A549 treated with Hydrocortisone at 1 μM for 4 hours (cell line): ENCODE measurements at places on chromosomes 16 and 17. TPM values are rescaled to one million over a fixed set of nuclear protein-coding genes. Genes with fewer than 3 reads are reported as not detected.

The CRYBA1 gene
- not detected in 5 replicates for total RNA-seq

The NPIPA8 gene
- 0.53 to 1.0 TPM (median 0.84 TPM) in 5 replicates for total RNA-seq

The MMP28 gene
- 5.2 to 8.2 TPM (median 6.7 TPM) in 5 replicates for total RNA-seq

The KRTAP4-11 gene
- total RNA-seq: not detected in 5 replicates

The CYGB gene
- 0.68 to 1.6 TPM (median 0.87 TPM) in 5 replicates for total RNA-seq

The KRTAP4-6 gene
- not detected in 5 replicates for total RNA-seq

The PLA2G10 gene
- total RNA-seq: 0.28 to 0.63 TPM (median 0.52 TPM) in 5 replicates

The HYDIN gene
- total RNA-seq: 0.28 to 0.56 TPM (median 0.48 TPM) in 5 replicates

The MYH2 gene
- not detected in 5 replicates for total RNA-seq

The PARD6A gene
- 1.5 to 2.4 TPM (median 2.2 TPM) in 5 replicates for total RNA-seq

The ITGAD gene
- total RNA-seq: 0.02 to 0.06 TPM (median 0.05 TPM) in 3 of 5 replicates, not detected in the others

The TBC1D28 gene
- total RNA-seq: not detected in 5 replicates

The BANP gene
- 13.0 to 17.5 TPM (median 15.1 TPM) in 5 replicates for total RNA-seq

The NUPR1 gene
- 8.6 to 24.3 TPM (median 16.1 TPM) in 5 replicates for total RNA-seq

The C16orf86 gene
- total RNA-seq: 0.05 to 0.13 TPM in 2 of 5 replicates, not detected in the others

The CES3 gene
- total RNA-seq: 2.0 to 2.5 TPM (median 2.5 TPM) in 5 replicates

The LRRC46 gene
- total RNA-seq: 3.1 to 3.9 TPM (median 3.3 TPM) in 5 replicates

The CDK12 gene
- total RNA-seq: 28.8 to 39.4 TPM (median 35.1 TPM) in 5 replicates

The NPIPB9 gene
- 1.1 to 2.0 TPM (median 1.7 TPM) in 5 replicates for total RNA-seq

The RNF227 gene
- total RNA-seq: 1.00 to 3.4 TPM (median 1.4 TPM) in 5 replicates

The RPL27 gene
- total RNA-seq: 2,950 to 3,217 TPM (median 3,086 TPM) in 5 replicates

The SEC14L1 gene
- 50.6 to 73.5 TPM (median 69.9 TPM) in 5 replicates for total RNA-seq

The NHLRC4 gene
- total RNA-seq: 0.17 to 0.32 TPM (median 0.23 TPM) in 5 replicates

The PALB2 gene
- 9.0 to 12.1 TPM (median 10.7 TPM) in 5 replicates for total RNA-seq

The CAPNS2 gene
- not detected in 5 replicates for total RNA-seq

The GRIN2A gene
- 0.02 TPM in 1 of 5 replicates, not detected in the others for total RNA-seq

The AFMID gene
- 37.6 to 50.4 TPM (median 39.4 TPM) in 5 replicates for total RNA-seq

The HIGD1B gene
- not detected in 5 replicates for total RNA-seq

The ANKRD40CL gene
- total RNA-seq: not detected in 5 replicates

The ZPBP2 gene
- total RNA-seq: not detected in 5 replicates

The GPS1 gene
- 114 to 145 TPM (median 137 TPM) in 5 replicates for total RNA-seq

The SLC9A5 gene
- 1.2 to 1.9 TPM (median 1.5 TPM) in 5 replicates for total RNA-seq

The ATP2A1 gene
- total RNA-seq: 1.9 to 3.6 TPM (median 2.1 TPM) in 5 replicates

The ACSM5 gene
- not detected in 5 replicates for total RNA-seq

The LITAFD gene
- not detected in 5 replicates for total RNA-seq

The CASKIN1 gene
- 0.36 to 1.3 TPM (median 0.64 TPM) in 5 replicates for total RNA-seq

The CRYM gene
- 1.4 to 2.3 TPM (median 2.0 TPM) in 5 replicates for total RNA-seq

The TMEM11 gene
- total RNA-seq: 55.7 to 70.8 TPM (median 68.6 TPM) in 5 replicates

The USP31 gene
- 12.0 to 15.2 TPM (median 14.8 TPM) in 5 replicates for total RNA-seq

The EFCAB5 gene
- 0.16 to 0.43 TPM (median 0.31 TPM) in 5 replicates for total RNA-seq

The KRTAP3-1 gene
- total RNA-seq: 0.24 TPM in 1 of 5 replicates, not detected in the others

The JPH3 gene
- 1.9 to 2.5 TPM (median 1.9 TPM) in 5 replicates for total RNA-seq

The APOBR gene
- 0.05 to 0.09 TPM (median 0.06 TPM) in 5 replicates for total RNA-seq

The SLC2A4 gene
- total RNA-seq: 0.39 to 0.59 TPM (median 0.50 TPM) in 5 replicates

The ACADVL gene
- 322 to 414 TPM (median 394 TPM) in 5 replicates for total RNA-seq

The EFTUD2 gene
- 135 to 203 TPM (median 145 TPM) in 5 replicates for total RNA-seq

The NPB gene
- total RNA-seq: 0.36 to 0.59 TPM (median 0.53 TPM) in 5 replicates

The KCNJ12 gene
- 1.5 to 2.0 TPM (median 1.6 TPM) in 5 replicates for total RNA-seq

The CD300H gene
- 0.27 to 0.63 TPM (median 0.40 TPM) in 4 of 5 replicates, not detected in the other for total RNA-seq

The ABCC11 gene
- 0.06 to 0.17 TPM (median 0.10 TPM) in 5 replicates for total RNA-seq

The TAT gene
- total RNA-seq: 0.03 to 0.06 TPM (median 0.05 TPM) in 4 of 5 replicates, not detected in the other

The CORO7 gene
- total RNA-seq: 13.1 to 18.8 TPM (median 18.2 TPM) in 5 replicates

The SLC12A3 gene
- 0.10 TPM in 1 of 5 replicates, not detected in the others for total RNA-seq

The TRPV2 gene
- 0.20 to 0.55 TPM (median 0.40 TPM) in 5 replicates for total RNA-seq

The HOXB8 gene
- 5.8 to 7.1 TPM (median 6.7 TPM) in 5 replicates for total RNA-seq
